ENCODE measurements at places on chromosomes 6 and 20. TPM values are rescaled to one million over a fixed set of nuclear protein-coding genes. Genes with fewer than 3 reads are reported as not detected.

DNA sequence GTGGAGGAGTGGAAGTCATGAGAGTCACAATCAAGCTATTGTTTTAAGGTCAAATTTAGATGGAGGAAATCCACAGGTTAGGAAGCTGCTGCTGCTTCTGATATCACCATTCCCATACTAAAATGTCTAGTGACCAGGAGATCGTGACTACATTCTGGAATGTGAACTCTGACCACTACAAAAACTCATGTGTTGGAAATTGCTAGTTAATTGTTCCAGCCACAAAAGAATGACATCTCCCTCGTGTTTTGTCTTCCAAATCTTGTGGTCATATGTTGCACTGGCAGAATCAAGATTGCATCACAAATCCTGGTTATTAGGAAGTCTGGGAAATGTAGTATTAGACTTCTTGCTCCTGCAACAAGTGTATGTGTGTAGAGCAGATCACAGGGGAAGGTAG is 441.9 kb downstream of the CD109 start:
- DNase-seq: peak; percentile 61

Gene CYP24A1
- 267 TPM for total RNA-seq

Gene FNDC11
- total RNA-seq: 5.5 TPM

DNA sequence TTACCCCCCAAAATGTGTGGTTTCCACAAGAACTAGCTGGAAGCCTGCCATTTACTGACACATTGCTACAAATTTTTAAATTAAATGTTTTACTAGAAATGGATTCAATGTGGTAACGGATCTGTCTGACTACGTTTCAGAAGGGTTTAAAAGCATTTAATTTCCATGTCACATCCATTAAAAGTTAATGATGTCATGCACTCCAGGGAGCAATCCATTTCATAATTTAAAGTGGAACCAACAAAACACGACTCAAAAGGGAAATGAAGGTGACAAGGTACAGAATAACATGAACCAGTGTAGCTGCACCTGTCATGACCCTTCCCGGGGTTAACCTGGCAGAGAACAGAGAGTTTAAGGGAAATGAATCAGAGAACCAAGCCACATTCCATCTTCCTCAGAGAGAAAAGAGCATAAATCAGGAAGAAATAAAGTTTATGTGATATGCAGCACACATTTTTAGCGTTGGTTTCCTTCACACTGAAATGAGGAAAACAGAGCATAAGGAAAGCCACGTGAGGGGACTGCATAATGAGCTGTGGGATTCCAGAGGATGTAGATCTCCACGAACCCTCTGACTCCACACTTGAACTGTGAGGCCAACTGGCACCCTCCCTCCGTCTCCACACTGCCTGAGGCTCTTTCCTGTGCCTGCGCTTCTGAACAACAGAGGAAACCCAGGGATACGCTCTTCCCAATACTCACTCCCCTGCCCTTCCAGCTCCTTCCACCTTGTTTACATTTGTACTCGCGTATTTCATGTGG is 170.3 kb upstream of the AHI1 start:
- DNase-seq: no peak

- peak; percentile 51 for DNase-seq
These were observed 25.3 kb upstream of the KIAA1586 start for GRCh38 chr6:57021086-57021720.

DNA sequence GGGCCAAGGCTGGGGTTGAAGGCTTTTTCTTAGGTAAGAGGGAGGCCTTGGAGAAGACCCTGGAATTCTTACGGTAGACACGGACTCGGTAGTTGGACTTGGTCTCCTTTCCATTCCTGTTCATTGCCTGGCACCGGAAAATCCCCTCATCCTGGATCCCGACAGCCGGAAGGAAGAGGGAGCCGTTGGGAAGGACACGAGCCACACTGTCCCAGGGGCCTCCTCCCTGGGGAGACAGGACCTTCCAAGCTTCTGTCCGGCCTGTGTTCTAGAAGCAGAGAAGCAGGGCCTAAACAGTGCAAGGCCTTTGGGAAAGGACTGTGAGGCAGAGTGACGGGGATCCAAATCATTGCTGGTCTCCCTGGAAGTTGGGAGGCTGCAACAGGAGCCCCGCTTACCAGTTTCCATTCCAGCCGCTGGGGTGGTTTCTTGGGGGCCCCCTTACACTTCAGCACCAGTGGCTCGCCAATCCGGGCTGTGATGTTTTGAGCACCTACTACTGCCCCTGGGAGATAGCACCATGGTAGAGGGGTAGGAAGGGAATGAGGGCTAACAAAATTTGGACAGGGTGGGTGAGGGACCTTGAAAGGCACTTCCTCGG is 470 bp downstream of the AGER start:
- no peak for DNase-seq

Gene CLPSL2
- total RNA-seq: 1.7 TPM

DNA sequence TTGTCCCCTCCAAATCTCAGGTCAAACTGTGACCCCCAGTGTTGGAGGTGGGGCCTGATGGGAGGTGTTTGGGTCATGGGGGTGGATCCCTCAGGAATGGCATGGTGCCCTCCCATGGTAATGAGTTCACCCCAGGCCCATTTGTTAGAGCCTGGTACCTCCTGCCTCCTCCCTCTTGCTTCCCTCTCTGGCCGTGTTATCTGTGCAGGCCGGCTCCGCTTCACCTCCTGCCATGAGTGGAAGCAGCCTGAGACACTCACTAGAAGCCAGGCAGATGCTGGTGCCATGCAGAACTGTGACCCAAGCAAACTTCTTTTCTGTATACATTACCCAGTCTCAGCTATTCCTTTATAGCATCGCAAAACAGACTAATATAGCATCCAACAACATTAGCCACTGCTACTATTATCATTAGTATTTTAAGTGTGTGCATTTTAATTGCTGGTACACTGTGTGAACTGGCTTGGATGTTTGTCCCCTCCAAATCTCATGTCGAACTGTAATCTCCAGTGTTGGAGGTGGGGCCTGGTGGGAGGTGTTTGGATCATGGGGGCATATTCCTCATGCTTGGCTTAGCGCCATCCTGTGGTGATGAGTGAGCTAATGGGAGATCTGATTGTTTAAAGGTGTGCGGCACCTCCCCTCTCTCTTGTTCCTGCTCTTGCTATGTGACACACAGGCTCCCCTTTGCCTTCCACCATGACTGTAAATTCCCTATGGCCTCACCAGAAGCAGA is 12.2 kb upstream of the OSER1 start:
- peak; percentile 10 for DNase-seq

GRCh38 chr6:33557376-33557775 is 22.7 kb downstream of the BAK1 start:
- no peak for DNase-seq

Gene MLN
- total RNA-seq: not detected

- DNase-seq: no peak
These were observed 83.0 kb upstream of the GATA5 start for GRCh38 chr20:62558779-62559178.

DNA sequence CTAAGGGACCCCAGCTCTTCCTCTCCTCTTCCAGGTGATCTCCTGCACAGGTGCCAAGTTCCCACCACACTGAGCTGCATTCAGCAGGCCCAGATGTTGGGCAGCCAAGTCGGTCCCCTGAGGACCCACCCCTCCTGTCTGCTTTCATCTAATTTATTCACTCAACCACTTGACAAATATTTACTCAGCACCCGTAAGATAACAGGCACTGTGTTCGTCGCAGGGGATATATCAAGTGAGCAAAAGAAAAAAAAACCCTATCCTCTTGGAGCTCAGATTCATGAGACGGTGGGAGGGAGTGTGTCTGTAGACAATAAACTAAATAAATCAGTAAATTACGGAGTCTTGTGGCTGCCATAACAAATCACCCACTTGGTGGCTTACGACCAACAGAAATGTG is 143.6 kb downstream of the MRPL14 start:
- DNase-seq: no peak

Gene RAET1L
- total RNA-seq: 1.5 TPM

DNA sequence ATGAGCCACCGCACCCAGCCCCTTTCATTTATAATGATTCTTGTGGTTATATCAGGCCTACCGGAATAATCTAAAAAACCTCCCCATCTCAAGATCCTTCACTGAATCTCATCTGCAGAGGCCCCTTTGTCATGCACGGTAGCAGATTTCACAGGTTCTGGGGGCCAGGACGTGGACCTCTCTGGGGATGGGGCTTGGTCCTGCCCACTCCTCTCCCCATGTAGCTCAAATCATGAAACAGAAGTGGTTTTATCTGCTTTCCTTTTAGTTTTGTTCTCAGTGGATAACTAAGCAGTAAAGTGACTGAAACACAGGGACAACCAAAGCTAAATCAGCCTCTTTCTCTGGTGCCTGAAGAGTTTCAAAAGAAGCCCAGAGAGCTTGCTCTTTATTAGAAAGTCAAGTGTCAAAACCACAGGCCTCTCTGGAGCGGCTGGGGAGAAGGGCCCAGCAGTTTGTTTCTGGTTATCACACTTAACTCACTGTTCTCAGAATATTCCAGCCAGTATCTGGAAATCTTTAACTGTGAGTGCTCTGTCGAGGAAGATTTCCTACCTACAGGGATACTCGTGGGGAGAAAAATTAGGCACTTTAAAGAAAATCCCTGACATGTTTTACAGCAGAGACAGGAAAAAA is 60.6 kb upstream of the FAM184A start:
- no peak for DNase-seq

DNA sequence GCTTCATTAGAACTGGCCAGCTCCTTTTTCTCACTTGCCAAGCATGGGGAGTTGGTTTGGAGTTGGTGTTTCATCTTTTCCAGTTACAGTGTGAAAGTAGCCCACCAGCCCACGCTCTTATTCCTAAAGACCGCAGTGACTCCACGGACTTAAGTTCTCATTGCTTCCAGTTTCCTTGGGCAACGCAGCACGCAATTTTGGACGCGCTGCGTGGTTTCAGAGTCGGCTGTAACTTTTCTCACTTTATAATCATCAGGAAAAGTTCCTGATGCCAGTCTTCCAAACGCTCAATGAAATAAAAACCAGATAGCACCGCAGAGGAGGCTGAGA is 381 bp upstream of the PEX7 start:
- DNase-seq: no peak

Gene NQO2
- total RNA-seq: 82.9 TPM

GRCh38 chr20:46696791-46697279 is 7.6 kb upstream of the TP53RK start:
- no peak for DNase-seq

Gene LRRC73
- total RNA-seq: 1.2 TPM

DNA sequence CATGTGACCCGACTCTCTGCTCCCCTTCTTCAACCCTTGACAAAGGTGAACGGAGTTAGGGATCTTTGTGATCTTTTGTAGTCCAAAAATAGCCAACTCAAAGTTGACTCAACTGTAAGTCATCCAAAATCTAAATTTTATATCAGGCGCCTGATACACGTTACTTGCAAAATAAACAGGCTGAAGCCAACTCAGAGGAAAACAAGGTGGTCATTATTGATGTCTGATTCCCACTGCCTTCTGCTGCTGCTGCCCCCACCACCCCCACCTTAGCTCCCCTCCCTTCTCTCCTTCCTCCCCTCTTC is 13.2 kb upstream of the RNF8 start:
- no peak for DNase-seq

Gene EBF4
- total RNA-seq: 11.4 TPM

GRCh38 chr6:70622461-70622860 is 45.2 kb upstream of the SMAP1 start:
- DNase-seq: no peak

Gene RUNX2
- total RNA-seq: 1.1 TPM

Gene C2
- total RNA-seq: 3.1 TPM

Gene ZC3H12D
- 0.30 TPM for total RNA-seq

Gene GOPC
- 24.2 TPM for total RNA-seq

- DNase-seq: no peak
These were observed 45.0 kb downstream of the TBC1D7 start for GRCh38 chr6:13283331-13283730.

DNA sequence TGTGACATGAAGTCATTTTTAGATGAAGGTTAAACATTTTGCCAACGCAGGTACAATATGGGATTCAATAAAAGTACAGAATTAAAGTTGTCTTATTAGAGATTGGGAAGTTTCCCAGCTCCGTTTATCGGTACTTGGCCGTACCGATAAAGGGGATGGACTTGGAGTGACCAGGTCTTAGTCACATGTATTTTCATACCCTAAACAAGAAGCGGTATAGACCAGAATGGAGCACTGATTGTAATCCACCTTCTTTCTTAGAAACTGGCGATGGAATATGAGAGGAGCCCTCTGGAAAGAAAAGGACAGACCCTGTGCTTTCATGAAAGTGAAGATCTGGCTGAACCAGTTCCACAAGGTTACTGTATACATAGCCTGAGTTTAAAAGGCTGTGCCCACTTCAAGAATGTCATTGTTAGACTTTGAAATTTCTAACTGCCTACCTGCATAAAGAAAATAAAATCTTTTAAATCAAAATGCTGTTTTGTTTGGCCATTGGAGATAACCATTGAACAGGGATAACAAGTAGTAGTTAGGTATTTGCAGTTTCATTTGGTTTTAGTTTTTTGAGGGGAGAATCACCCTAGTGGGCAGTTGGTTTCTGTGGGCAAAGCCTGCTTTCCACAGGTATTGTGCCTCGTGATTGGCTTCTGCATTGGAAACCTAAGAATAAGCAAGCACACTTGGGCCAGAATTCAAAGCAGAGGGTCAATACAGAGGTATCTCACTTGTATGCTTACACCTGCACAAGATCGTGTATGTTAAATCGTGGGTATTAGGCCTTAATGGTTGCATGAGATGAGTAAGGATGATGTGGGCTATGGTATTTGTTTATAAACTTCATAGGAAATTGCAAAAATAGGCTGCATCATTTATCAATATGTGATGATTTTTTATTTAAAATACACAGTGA is 11.2 kb upstream of the ZNFX1 start:
- DNase-seq: no peak

DNA sequence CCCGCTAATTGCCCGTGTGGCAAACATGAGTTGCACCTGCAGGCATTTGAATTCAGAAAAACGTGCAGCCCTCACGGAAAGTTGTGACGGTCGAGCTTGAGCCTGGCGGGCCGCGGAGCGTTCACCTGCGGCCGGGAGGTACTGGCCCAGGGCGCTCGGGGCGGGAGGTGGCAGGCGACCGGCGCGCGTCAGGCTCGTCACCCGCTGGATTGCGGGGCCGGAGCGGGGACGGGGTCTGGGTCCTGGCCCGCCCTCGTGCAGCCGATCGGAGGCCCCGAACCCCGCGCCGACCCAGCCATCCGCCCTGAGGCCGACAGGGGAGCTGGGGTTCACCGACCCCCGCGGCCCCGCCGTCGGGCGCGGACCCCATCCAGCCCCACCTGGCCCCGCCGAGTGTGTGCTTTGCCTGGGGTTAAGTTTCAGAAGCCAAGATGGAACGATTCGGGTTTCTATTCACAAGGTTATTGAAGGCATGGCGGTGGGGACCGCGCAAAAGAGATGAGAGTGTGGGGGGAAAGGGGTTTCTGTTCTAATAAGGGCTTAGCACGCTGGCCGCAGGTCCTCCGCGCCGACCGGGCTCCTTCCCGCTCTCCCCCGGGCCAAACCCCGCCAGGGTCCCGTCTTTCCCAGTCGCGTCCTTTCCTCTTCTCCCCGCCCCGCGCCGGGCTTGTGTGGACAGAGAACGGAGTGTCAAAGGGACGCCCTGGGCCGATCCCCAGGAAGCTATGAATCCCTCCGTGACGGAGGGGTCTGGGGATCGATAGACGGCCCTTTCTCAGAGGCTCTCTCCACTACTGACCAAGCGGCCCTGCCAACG is 1.6 kb upstream of the HEY2 start:
- no peak for DNase-seq

Data from HCT116 (cell line).